Eye (tissue), 1 donor: ENCODE measurements at places on chromosomes 5 and 9.

DNA sequence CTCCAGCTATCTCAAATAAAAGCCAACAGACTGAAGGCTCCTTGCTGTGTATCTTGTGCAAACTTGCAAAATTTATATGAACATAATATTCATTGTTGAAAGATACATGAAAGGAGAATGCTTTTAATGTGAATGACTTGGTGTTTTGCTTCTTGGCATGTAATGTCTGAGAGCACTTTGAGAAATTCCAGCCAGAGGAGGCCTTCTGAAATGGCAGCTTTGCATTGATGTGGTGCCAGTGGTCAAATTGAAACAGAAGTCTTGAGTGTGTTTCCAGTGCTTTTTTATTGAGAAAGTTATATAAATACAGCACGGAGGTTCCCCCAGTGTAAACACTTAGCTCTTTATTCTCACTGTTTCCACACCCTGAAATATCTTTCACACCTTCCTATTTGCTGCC, 182.1 kb downstream of the ADCY2 start:
- no peak for DNase-seq

- no peak for DNase-seq
Measured at GRCh38 chr5:134226441-134227192, 744 bp upstream of the PPP2CA start.

GRCh38 chr5:30600892-30601291, 592.6 kb upstream of the CDH6 start:
- no peak for DNase-seq

GRCh38 chr9:21491756-21492155, 9.6 kb upstream of the IFNE start:
- no peak for DNase-seq

GRCh38 chr9:4489919-4490704, at the start of gene SLC1A1:
Gene SLC1A1, plus strand, starts transcription at chr9:4490468. Its CDS starts 212 bp downstream, at chr9:4490680.
- DNase-seq, result peak; percentile 84

- no peak for DNase-seq
Measured at GRCh38 chr5:88613051-88613450, 269.9 kb downstream of the MEF2C start.
